ENCODE measurements at places on chromosomes 3 and 15.

- H3K36me3 ChIP-seq: no peaks in the 10 kb centered on the region
- H3K4me1 ChIP-seq: no peaks in the 10 kb centered on the region
- H3K4me3 ChIP-seq: no peak overlapping the region
- peaks cover 33% of the 10 kb centered on the region for H3K27me3 ChIP-seq
- no peak overlapping the region for H3K27ac ChIP-seq
- no peak for DNase-seq
These were observed 85.8 kb downstream of the KCNAB1 start for GRCh38 chr3:156206157-156206556.

DNA sequence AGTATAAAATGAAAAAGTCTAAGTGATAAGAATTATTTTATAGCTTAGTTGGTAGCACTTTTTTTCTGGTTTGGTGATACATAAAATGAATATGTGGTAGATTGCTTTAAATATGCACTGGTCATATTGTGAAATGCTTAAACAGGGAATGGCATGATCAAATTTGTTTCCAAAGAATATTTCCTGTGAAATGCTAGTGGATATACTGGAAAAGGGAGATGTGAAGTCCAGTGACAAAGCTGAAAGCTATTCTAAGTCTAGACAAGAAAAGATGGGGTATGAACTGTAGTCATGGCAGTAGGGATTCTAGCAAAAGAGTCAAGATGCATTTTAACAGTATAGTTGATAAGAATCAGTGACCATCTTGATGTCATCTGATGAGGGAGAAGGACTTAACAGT is 98.9 kb upstream of the MME start:
- H3K4me3 ChIP-seq: no peak overlapping the region
- no peaks in the 10 kb centered on the region for H3K36me3 ChIP-seq
- no peak overlapping the region for H3K27ac ChIP-seq
- no peaks in the 10 kb centered on the region for H3K27me3 ChIP-seq
- no peaks in the 10 kb centered on the region for H3K4me1 ChIP-seq
- no peak for DNase-seq

GRCh38 chr3:183968666-183969245 is 48.9 kb downstream of the ABCC5 start:
- no peaks in the 10 kb centered on the region for H3K27me3 ChIP-seq
- H3K4me1 ChIP-seq: no peaks in the 10 kb centered on the region
- no peak overlapping the region for H3K27ac ChIP-seq
- H3K4me3 ChIP-seq: no peak overlapping the region

- no peak overlapping the region for H3K27ac ChIP-seq
- DNase-seq: no peak
- H3K27me3 ChIP-seq: no peaks in the 10 kb centered on the region
- H3K4me1 ChIP-seq: no peaks in the 10 kb centered on the region
- H3K36me3 ChIP-seq: no peaks in the 10 kb centered on the region
These were observed 1154.3 kb downstream of the EPHA3 start for GRCh38 chr3:90261481-90262433.

Data from activated CD8-positive, alpha-beta memory T cell treated with anti-CD3 and anti-CD28 coated beads, Interleukin-2, amount 10 ng/mL, durations not matched to agents 7 days and 5 days (primary cell).